ENCODE measurements at places on chromosomes 4 and X. TPM values are rescaled to one million over a fixed set of nuclear protein-coding genes. Genes with fewer than 3 reads are reported as not detected.
A peak's percentile ranks its signal among the peaks of the same experiment; 100 is the strongest.

DNA sequence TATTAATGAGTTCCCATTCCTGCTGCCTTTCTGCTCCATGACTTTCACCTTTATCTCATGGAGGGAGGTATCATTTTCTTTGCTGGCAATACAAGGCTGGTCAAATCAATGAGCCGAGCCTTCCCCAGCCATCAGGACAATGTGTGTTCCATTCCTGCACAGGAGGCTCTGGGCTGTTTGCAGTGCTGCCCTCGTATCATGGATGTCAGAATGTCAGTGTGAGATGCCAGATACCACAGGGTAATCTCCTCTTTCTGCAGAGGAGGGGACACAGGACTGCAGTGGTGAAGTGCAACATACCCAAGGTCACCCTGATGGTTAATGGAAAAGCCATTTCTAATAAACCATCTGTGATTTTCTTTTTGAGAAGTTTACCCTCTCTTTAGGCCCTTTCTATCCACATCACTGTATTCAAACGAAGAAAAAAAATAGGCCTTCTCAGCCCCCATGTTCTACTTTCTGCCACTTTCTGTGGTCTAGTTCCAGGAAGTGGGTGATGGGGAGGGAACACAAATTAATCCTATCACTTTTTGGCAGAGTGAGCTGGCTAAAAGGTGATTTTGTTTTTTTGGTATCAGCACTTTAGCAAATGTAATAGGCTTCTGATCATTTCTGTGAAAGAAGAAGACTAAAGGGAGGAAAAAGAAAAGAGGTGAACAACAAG, 490.2 kb upstream of the BOD1L1 start:
- no peak for DNase-seq

GRCh38 chrX:67587946-67588624, 44.3 kb downstream of the AR start:
- DNase-seq = peak; percentile 51

DNA sequence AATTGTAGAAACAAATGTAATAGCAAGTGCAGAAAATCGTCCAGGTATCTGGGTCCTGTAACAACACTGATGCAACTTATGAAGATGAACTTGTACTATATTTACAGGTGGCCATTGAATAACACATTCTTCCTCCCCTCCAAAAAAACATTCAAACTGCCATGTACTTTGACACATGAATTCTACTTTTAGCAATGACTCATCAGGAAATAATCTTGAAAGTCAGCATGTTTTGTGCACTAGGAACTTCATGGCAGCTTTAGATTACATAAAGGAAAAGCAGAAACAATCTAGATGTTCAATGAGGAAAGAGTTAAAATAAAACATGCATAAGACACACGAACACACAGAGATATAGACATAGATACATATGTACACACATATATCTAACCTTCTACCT, 2.5 kb downstream of the PABPC1L2A start:
- DNase-seq = peak; percentile 2

DNA sequence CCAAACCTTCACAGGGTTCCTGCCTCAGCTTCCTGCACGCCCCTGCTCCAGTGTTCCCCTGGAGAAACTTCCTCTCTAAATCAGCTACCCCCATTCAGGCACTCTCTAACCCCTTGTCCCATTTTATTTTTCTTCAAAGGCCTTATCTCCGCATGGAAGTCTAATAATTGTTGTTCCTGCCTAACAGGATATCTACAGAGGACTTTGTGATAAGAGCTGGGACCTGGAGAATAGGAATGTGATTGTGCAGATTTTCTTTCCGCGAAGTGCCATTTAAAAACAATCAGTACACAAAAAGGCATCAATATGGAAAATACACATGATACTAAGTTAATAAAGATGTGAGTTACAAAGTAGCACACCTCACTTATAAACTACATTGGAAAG, 32.6 kb downstream of the LDB2 start:
- DNase-seq = no peak

DNA sequence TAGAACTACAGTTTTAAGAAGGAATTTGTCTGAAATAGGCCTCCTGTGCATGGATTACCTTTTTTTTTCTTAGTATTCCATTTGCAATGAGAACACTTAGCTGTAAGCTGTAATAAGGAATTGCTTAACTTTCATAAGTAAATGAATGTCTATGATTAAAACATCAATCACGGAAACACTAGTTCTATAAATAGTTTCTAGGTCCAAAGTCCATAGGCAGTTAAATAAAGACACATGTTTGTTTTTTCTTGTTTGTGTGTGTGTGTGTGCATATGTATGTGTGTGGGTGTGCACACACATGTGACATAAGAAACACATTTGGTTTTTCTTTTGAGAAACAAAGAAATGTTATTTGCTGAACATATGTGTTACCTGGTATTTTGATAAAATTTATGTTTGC, 11.2 kb downstream of the GPRIN3 start:
- DNase-seq = no peak

GPRIN3 gene
- total RNA-seq = not detected

GRCh38 chr4:185265942-185266341, 56.5 kb downstream of the SNX25 start:
- DNase-seq = peak; percentile 21
